ENCODE measurements at places on chromosomes 7 and 10.

- no peak for DNase-seq
These were observed 126.5 kb downstream of the HIPK2 start for GRCh38 chr7:139651308-139651707.

GRCh38 chr10:16845248-16845647 lies 28.0 kb upstream of the RSU1 start:
- DNase-seq: no peak

DNA sequence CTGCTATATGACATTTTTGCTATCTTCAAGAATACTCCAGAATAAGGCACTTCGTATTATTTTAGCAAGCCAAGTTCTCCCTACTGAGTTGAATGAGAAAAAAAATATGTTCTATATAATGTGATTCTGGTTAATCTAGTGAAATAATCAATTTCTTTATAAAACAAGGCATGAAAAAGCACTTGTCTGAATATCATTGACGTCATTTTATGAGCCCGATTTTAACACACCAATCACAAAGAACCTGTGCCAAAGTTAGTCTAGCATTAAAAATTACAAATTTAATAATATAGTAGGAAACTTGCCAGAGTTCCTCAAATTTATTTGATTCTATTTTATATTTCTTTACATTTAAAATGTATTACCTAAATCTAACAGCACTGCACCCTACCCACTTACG lies 125.3 kb downstream of the CD36 start:
- no peak for DNase-seq

DNA sequence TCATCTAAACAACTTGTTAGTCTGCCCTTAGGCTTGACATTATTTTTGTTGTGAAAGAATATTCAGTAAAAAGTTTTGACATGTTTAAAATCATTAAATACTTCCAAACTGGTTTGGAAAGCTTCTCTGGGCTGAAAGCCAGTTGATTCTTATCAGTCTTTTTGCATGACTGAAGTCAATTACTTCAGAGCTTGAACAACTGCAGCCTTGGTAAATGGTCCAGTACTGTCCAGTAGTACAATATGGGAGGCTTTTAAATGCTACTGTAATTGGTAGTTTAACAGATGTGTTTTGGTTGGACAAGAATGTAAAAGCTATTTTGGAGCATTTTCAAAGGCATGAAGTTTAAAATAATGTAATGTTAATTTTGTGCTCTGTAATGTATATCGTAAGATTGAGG lies 103.4 kb downstream of the SDK1 start:
- no peak for DNase-seq

DNA sequence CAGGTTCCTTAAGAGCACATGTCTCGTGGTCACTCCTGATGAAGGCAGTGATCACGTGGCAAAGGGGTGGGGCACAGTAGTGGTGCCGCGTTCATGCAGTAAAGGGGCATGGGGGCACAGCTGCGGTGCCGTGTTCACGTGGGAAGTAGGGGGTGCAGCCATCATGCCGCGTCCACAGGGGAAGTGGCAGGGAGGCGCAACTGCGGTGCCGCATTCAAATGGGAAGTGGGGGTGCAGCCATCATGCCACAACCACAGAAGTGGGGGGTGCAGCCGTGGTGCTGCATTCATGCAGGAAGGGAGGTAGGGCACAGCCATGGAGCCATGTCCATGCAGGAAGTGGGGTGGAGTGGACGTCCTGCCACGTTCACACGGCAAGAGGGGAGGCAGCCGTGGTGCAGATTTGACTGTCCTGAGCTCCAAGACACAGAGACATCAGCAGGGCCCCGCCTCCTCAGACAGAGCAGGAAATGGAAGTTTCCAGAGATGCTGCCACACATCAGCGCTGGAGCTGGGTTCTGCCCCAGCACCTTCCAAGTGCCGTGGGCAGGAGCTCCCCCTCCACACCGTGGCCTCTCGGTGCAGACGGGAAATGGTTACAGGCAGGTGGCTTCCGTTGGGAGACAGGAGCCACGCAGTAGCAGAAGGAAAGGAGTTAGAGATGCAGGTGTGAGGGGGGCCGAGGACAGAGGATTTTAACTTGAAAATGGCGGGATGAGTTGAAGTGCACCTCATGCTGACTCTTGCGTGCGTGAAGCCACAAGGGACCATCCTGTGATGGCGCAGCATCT lies 95.0 kb upstream of the DDC start:
- no peak for DNase-seq

DNA sequence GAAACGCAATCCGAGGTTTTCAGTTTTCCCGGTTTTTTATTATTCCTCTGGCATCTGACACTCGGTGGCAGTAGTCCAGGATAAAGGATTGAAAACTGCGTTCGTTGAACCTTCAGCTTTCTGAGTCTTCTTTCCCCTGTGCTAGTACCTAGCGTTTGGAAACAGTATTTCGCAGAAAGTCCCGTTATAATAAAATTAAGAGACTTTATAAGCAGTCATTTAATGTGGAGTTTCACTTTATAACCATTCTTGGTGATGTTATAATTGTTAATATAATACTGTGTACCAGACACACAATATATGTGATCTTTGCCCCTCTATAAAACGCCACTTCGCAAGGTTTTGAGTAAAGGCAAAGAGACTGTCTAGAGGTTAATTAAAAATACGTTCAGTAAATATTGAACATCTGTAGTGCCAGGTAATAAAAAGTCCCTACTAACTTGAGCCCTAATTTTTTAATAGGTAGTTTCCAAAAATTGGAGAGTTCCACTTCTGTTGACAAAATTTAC lies 874 bp downstream of the CISD1 start:
- no peak for DNase-seq

All from ovary (tissue), 10 donors.